ENCODE measurements at places on chromosomes 3 and 15.
A peak's percentile ranks its signal among the peaks of the same experiment; 100 is the strongest.

- no peak for DNase-seq
These were observed 216.0 kb downstream of the SNRPN start for GRCh38 chr15:25170781-25171110.

GRCh38 chr3:113428581-113428980, 12.7 kb downstream of the CFAP44 start:
- DNase-seq: no peak

- no peak for DNase-seq
These were observed 62.2 kb upstream of the RGMA start for GRCh38 chr15:93150910-93151881.

DNA sequence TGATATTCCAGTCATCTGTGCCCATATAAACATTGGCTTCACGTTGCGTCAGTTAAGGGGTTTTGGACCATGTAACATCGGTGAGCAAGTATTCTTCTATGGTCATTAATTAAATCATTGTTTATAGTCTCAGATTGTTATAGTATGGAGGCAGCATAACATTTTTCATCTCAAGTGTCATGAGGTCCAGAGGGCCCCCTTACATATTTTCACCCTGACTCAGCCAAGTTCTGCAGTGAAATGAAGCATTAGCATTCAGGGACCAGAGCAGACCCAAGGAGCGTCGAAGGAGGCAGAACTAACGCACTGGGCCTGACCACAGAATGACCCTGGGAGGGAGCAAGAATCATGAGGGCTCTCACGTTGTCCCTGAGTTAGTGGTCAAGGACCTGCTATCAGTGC, 171.5 kb downstream of the LRTM1 start:
- peak; percentile 62 for DNase-seq

DNA sequence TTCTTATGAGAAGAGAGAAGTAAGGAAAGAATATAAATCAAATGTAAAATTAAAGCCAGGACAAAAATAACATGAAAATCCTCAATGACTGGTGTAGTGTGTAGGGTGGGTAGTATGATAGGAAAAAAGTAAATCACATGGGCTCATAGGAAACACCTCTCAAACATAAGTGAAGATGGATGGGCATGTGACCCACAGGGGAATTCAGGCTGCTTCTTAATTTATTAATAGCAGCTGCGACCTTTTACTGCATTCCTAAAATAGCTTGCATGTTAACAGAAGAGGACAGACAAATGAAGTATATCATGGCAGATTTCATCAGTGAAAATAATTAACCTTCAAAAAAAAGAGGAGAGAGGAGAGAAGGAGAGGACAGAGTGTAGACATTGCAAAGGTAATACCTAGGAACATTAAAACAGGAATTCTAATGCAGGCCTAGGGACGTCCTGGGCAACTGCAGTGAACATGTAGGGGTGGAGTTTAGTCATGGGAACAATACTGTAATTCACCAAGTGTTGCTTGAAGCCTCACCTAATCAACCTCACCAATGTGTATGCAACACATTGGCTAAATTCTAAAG, 132.9 kb downstream of the KCNMB2 start:
- DNase-seq: no peak

DNA sequence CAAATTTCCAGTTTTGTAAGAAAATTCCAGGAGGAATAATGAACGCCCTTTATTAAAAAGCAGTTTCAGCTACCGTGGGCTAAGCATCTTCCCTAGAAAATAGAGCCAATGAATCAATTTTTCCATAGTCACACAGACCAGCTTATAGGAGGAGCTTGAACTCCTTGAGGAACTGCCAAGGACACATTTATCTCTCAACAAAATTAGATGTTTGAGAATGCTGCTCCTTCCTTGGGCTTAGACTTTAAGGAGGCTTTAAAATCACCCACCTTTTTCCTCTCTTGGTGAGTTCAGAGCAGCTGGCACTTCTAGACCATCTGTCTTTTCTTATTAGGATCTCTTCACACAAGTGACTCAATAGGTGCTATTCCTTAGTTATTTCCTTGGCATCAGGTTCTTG, 588.0 kb downstream of the SQOR start:
- no peak for DNase-seq

DNA sequence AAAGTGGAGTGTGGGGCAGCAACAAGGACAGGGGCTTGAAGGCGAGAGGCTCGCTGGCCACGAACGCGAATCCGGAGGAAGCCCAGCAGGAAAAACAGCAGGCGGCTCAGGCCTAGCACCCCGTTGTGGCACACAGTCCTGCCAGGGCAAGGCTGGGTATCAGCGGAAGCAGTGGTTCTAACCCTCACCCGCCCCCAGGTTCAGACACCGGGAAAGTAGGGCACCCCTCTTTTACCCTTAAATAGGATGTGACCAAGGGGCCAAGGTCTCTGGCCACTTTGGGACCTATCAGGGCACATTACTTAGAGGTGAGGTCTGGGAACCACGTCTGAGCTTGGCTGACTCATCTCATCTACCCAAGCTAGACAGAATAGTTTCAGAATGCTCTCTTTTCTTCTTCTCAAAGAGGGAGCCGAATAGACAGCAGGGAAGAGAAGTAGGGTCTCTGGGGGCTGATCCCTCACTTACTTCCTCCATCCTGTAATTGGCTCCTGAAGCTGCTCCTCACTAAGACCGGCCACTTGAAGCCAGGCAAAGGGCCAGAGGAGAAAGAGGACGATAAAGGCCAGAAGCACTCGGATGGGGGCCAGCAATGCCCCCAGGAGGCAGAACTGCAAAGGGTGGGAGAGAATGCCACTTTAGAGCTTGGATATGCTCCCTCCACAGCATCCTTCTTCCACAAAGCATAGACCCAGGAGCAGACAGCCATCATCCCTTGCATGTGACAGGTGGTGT, 1.7 kb downstream of the LPCAT4 start:
- no peak for DNase-seq

DNA sequence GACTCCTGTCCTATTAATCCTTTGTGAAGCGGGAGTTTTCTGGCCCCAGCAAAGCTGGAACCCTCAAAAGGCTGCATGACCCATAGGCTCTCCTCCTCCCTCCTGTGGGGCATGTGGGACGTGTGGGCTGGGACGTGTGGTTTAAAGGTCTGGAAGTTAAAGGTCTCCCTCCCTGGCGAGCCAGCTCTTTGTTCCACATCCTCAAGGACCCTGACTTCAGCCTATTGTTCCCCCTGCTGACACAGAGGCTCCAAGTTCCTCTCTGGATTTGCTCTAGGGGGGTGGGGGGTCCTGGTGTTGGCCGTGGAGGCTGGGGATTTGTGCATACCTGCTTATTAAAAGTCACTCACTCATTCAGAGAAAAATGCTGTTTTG, 44.2 kb downstream of the SMAD6 start:
- no peak for DNase-seq

- peak; percentile 13 for DNase-seq
These were observed 156.2 kb downstream of the FGF12 start for GRCh38 chr3:192570821-192571791.
